ENCODE measurements at places on chromosomes 2 and 18.
A peak's percentile ranks its signal among the peaks of the same experiment; 100 is the strongest.

- peak; percentile 16 for DNase-seq
Measured at GRCh38 chr2:7867867-7868266, 814.0 kb upstream of the ID2 start.

- DNase-seq: no peak
Measured at GRCh38 chr18:21509062-21509461, 91.4 kb downstream of the ESCO1 start.

DNA sequence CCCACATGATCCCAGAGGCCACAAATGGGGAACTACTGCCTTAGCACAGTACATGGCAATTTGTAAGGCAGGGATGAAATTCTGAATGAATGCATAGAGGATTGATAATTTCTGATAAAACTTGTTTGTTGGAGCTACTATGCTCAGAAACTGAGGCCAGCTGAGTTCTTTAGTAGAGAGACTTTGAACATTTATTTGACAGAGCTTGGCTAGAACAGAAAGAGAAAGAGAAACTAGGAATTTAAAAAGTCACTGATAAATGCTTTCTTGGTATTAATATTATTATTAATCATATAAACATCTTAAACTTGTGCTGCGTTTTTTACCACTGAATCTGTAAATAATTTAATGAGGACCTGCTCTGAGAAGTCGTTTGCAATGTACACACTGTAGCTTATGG is 923.7 kb upstream of the CNTNAP5 start:
- no peak for DNase-seq

DNA sequence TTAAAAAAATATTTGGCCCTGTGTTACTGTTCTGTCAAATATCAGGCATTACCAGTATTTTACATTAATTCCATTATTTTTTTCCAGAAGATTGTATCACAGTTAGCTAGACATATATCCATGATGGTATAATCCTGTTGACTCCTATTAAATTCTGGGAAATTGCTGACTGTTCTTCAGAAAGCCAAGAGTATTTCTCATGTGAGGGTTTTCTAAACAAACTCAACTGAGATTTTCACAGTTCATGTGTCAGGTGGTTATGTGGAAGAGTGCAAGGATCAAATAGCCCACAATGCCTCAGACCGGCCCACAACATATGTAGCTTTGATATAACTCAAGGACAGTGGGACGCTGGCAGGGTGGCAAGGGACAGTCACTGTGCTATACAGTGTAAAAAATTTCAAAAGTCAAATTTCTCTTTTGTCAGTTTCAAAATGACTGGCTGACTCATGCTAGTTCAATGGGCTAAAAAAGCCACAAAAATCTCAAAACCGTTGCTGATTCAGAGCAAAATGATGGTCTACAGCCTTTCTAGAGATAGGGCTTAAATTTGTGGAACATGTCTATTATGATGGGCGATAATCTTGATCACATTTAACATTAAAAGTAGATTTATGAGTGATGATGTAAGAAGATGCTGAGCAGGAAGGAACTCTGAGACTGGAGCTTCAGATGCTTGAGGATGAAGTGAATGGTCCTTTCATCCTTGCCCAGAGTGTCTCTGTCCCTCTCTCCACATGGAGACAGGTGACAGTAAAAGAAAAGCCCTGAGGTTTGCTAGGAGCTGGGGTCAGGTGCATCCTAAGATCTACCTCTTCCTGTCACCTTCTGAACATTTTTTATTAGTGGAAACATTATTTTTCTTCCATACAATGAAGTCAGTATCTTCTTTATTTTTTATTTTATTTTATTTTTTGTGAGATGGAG is 175.8 kb upstream of the PIEZO2 start:
- no peak for DNase-seq

- DNase-seq: no peak
Measured at GRCh38 chr2:73043276-73043675, 28.2 kb downstream of the SFXN5 start.

GRCh38 chr2:236120141-236120601 is 48.0 kb downstream of the GBX2 start:
- DNase-seq: no peak

GRCh38 chr2:161039071-161039470 is 121.2 kb upstream of the TANK start:
- DNase-seq: no peak

- DNase-seq: no peak
Measured at GRCh38 chr2:96167407-96168013, 22.3 kb upstream of the DUSP2 start.

GRCh38 chr2:235659767-235660322 is 166.0 kb downstream of the AGAP1 start:
- no peak for DNase-seq

- peak; percentile 27 for DNase-seq
Measured at GRCh38 chr18:45916302-45916701, 50.8 kb downstream of the EPG5 start.

DNA sequence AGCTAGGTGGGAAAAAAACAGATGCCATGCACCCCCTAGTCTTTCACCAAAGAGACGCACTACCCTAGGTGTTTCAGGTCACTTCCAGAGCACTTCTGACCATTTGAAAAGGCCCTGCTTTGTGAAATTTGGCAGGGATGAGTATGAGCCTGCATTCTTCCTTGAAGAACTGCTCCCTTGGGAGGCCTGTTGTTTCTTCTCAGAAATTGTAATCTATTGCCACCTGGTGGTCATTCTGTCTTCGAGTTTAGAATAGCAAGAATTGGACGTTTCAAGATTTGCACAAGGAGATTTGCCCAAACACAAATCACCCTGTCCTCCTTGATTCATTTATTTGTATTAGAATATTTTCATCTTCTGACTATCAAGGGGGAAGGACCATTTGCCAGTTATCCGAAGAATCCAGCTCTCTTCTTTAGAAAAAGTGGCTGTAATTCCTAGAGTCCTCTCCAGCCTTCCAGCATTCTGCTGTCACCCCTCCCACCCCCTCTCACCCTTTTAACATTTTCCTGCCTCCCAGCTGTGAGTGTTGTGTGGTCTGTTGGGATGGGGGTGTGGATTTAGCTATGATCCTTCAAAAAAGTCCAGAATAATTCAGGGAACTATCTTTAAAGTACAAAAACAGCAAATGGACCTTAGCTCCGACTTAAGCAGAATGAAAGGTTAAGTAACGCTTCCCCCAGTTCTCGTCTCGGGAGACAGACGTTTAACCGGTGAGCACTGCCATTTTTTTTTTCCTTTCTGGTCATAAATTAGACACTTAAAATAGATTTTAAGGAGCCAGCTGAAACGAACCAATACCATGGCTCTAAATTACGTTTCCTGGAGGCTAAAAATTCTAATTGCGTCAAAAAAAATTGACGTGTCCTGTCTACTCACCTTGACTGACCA is 3.7 kb upstream of the GAD1 start:
- DNase-seq: no peak

DNA sequence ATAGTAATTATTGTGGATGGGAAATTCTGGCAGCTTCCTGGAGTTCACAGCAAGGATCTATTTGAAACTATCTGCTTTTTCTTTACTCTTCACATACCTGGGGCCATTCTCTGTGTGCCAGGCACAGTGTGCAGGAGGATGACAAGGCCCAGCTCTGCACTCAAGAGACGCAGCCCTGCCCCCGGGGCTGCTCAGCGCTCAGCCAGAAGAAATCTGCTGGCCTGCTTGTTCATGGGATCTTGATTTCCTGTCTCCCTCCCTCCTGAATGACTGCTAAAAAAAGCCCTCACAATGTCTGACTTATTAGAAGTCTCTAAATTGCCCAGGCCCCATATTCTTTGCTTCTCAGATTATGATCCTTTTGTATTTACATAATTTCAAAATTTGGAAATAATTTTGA is 210.9 kb downstream of the DCDC2C start:
- no peak for DNase-seq

GRCh38 chr2:190465060-190465459 is 56.9 kb downstream of the MFSD6 start:
- DNase-seq: no peak

DNA sequence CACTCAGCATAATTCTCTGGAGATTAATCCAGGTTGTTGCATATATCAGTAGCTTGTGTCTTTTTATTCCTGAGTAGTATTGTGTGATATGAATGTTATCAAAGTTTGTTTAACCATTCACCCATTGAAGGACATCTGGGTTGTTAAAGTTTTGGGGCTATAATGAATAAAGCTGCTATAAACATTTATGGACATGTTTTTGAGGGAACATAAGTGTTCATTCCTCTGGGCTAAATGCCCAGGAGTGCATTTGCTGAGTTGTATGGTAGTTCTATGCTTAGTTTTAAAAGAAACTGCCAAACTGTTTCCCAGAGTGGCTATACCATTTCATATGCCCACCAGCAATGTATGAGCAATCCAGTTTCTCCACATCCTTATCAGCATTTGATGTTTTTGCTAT is 21.8 kb upstream of the KCNJ13 start:
- DNase-seq: no peak

DNA sequence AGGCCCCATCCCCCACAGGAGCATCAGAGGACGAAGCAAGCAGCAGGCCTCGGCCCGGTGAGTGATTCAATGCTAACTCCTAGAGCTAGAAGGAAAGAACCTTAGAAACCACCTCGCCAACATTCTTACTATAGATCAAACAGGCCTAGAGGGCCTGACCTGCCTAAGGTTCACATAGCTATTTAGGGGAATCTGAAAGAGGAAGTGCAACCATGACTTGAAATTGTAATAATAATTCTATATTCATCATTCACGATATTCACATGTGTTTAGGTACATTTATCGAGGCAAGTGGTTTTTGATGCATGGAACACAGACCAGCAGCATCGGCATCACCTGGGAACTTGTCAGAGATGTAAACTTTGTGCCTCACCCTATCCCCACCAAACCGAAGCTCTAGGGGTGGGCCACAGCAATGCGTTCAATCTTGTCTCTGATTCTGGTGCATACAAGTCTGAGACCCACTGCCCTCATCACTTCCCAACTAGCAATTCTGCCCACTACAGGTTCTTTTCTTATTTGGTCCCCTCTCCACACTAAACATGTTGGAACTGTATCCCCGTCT is 78.0 kb upstream of the DNMT3A start:
- DNase-seq: no peak

- no peak for DNase-seq
Measured at GRCh38 chr2:240360645-240361475, 74.6 kb upstream of the GPC1 start.

DNA sequence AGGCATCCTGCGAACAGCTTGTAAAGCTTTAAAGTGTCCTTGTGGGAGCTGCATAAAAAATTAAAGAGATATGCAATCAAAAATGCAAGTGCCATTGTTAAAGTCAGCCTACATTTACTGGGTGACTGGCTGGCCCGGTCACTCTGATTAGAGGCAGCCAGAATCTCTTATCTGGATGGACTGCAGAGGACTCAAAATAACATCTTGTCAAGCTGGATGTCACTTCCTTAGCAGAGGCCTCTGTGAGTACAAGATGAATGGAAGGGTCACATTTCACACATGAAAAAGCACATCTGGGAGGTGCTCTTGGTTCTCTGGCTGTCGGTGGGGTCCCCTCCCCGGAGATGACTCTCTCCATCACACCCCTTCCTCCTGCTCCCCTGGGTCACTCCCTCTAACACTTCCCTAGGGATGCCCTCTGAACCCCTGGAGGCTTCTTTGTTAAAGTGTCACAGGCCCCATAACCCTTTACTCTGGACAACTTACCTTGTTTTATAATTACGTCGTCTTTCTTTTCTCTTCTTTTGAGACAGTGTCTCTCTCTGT is 122.1 kb downstream of the SH3BP4 start:
- no peak for DNase-seq

Data from natural killer cell (primary cell).